ENCODE measurements at places on chromosomes 2 and 18.

DNA sequence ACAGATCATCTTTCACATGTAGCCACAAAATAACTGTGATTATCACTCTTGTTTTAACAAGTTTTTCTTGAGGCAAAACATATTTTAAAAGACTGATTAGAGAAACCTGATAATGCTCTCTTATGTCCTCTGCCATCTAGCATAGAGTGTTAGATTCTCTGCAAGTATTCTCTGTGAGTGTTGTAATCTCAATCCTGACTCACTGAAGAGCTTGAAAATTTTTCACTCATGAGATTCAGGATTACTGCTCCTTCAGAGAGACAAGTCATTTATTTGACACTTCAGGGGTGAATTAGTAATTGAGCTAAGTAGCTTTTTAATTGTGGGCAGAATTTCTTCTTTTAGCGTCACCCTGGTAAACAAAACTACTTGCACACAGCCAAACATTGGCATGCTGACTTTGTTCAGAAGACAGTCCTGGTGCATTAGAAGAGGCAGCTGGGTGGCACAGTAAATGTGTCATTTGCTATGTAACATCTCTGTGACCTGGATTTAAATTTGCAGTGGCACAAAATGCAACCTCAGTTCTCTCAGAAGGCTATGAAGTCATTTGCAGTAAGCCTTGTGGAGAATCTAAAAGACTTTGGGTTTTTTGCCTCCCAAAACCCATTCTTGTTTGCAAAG, 172.9 kb downstream of the LRP1B start:
- DNase-seq = no peak

DNA sequence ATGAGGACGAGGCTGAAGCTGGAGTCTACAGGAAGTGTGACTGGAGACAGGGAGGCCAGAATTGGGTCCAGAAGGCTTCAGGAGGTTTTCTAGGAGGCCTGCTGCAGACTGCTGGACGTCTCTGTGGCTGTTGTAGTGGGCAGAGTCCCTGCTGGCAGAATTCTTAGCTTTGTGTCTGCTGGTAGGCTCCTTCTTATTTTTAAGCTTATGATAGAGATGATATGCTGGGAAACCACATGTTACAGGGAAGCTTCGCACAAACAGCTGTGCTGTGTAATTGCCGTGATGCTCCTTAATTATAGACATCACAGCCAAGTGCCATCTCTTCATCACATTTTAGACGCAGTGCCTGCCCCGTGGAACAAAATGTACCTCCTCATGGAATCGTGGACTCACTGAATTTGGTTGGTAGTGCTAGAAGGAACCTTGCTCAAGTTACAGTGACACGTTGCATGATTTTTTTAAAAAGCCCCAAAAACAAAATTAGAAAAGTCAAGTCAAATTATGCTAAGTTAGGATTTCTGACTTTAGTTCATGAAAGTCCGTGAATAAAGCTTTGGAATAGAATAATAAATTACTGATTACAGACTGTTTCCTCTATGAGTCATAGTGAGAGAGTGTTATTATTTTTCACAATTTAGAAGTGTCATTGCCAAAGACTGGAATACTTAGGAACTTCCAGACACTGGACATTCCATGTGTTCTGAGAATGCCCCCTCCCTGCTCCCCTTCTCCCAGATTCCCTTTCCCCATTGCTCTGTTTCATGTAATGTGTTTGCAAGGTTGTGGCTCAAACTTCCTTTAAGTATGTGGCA, 144.1 kb downstream of the FHOD3 start:
- no peak for DNase-seq

- no peak for DNase-seq
These were observed 90.0 kb downstream of the TRIB2 start for GRCh38 chr2:12806549-12807242.

DNA sequence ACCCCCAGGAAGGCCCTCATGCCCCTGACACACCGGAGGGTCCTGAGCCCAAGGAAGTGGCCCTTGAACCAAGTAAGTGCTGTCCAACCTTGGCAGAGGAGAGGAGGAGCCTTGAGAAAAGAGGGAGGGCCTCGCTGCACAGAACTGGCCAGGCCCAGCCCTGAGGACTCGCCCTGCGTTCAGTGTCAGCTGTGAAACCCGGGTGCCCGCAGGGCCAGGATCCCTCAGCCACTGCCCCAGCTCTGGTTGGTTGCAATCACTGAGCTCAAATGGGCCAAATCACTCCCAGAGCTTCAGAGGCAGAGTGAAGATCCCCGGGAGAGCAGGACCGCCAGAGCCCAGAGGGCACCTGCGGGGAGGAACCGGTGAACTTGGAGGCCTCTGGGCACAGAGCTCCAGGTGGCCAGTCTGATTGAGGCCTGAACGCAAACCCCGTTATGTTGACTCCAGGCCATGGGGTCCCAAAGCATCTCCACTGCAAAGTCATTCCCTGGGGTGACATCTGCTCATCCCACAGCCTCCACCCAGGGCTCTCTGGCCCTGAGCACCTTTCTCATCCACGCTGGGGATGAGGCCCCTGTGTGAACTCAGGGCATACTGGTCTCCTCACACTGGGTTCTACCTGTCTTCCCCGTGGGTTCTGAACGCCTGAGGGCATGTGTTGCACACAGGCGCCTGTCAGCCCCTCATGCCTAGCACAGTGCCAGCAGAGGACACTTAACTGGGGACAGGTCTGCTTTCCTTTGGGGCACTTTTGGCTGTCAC, 11.9 kb downstream of the GBX2 start:
- no peak for DNase-seq

GRCh38 chr2:101179982-101180381, 28.8 kb upstream of the TBC1D8 start:
- DNase-seq = no peak

GRCh38 chr2:69561101-69561500, 82.4 kb downstream of the AAK1 start:
- no peak for DNase-seq

DNA sequence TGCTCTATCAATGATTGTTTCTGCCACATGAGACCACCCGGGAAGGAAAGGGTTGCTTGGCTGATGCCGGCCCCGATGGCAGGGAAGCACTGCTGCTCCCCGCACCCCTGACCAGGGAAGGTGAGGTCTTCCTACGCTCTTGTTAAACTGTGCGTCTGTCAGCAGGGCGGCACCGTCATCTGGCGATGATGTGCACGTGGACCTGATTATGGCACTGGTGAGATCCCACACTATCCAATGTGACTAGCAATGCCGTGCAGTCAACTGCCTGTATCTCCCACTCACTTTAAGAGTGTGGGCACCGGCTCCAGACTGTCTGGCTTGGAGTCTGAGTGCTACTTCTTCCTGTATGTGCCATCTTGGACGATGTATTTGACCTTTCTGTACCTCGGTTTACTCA, 209.2 kb downstream of the MYT1L start:
- no peak for DNase-seq

DNA sequence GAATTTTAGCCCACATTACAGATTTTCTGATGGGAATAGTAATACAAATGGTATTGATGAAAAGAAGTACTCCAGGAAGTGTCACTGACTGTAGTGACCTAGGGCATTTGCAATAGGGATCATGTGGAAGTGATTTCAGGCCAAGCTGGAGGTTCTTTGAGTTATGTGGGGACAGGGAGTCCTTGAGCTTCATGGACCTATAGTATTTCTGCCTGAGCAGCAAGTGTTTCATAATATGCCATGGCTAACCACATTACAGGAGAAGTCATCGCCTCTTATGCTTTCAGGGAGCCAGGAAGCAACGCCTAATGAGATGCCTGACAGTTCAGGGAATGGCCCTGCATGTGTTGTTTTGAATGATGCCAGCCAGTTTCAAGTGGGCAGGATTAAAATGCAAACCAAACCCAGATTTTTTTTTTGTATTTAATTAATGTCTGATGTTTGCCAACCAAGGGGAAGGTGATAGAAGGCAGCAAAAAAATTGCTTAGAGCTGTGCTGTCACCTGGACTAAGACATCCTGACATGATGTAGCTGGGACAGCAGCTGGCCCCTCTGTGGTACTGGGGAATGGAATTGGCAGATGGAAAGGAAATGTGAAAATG, 109.5 kb downstream of the RAPGEF4 start:
- no peak for DNase-seq

DNA sequence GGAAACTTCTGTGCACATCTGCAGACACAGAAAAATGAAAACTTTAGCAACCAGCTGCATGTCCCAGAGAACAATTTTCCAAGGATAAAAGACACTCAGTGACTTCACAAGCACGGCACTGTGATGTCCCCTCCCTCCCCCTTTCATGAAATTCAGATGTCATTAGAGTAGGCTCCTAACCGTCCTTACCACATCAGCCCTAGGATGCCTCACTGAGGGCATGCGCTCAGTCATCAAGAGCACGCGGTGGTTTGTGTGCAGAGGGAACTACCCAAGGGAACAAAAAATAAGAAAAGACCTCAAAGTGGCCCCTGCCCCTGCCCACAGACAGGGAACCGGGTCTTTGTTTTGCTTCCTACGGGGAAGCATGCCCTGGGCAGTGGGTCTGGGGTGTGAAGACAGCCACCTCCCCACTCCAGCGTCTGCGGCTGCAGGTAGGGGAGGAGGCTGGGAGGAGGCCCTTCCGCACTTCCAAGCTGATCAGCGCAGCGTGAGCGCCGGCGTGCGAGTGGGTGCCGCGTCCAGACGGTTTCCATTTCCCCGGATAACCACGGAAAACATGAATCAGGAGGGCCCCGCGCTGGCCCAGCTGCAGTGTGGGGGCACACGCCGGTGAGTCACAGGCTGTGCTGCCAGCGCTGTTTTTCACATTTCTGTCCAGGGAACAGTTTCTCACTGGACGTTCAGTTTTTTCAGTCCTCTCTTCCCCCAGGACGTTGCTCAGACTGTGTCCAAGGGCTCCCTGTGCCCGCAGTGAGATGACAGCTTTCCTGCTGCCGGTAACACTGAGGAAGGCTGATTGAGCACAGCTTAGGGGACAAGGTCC, 70.6 kb downstream of the COPS8 start:
- no peak for DNase-seq

GRCh38 chr2:7027411-7027810, 110.2 kb downstream of the RNF144A start:
- no peak for DNase-seq
